ENCODE measurements at places on chromosomes 4 and X.
A peak's percentile ranks its signal among the peaks of the same experiment; 100 is the strongest.

GRCh38 chr4:149120331-149121022 lies 678.3 kb upstream of the NR3C2 start:
- no peak for DNase-seq

GRCh38 chr4:40800064-40800463 lies 50.3 kb downstream of the NSUN7 start:
- no peak for DNase-seq

DNA sequence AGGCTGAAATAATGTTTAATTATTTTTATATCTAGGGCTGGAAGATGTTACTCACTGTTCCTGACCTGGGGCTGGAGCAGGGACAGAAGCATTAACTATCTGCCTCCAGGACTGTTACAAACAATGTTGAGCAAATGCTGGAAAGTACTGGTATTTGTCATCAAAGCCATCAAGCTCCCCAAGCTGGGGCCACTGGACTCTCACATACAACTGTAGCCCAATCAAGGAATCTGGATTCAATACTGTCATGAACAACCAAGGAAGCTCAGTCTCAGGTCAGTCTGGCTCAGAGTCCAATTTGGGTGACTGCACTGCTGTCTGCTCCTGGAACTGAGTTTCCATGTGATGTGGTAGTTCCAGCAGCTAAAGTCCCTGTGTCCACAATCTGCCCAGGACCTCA lies 50.4 kb downstream of the APOO start:
- no peak for DNase-seq

GRCh38 chr4:814312-814850 lies 11.5 kb downstream of the CPLX1 start:
- DNase-seq, result no peak

- no peak for DNase-seq
Measured at GRCh38 chrX:147933815-147934214, 22.1 kb downstream of the FMR1 start.

- no peak for DNase-seq
Measured at GRCh38 chrX:625137-625691, 5.4 kb upstream of the SHOX start.

DNA sequence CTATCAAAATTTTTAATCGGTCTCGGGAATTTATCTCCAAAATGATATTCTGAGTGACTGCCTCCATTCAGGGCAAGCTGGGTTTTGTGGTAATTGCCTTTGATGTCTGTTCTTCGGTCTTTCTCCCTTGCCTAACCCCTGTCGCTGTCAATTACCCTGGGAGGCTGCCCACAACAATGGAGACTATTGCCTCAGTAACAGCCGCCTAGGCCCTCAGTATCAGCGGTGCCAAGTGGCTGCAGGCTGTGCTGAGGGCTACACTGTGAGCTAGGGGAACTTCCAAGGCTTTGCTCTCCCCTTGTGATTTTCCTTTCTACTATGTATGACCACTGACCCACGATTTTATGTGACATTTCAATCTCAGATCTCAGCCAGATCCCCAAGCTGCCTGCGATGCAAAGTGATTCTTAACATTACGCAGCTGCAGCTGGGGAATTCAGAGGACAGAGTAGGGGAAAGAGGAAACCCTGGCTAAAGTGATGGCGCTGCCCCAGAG lies 36.3 kb upstream of the REST start:
- DNase-seq, result no peak

GRCh38 chr4:107721436-107722100 lies 1.5 kb upstream of the PAPSS1 start:
- DNase-seq, result no peak

- DNase-seq, result peak; percentile 32
Measured at GRCh38 chrX:134604701-134605311, 53.5 kb downstream of the PLAC1 start.

DNA sequence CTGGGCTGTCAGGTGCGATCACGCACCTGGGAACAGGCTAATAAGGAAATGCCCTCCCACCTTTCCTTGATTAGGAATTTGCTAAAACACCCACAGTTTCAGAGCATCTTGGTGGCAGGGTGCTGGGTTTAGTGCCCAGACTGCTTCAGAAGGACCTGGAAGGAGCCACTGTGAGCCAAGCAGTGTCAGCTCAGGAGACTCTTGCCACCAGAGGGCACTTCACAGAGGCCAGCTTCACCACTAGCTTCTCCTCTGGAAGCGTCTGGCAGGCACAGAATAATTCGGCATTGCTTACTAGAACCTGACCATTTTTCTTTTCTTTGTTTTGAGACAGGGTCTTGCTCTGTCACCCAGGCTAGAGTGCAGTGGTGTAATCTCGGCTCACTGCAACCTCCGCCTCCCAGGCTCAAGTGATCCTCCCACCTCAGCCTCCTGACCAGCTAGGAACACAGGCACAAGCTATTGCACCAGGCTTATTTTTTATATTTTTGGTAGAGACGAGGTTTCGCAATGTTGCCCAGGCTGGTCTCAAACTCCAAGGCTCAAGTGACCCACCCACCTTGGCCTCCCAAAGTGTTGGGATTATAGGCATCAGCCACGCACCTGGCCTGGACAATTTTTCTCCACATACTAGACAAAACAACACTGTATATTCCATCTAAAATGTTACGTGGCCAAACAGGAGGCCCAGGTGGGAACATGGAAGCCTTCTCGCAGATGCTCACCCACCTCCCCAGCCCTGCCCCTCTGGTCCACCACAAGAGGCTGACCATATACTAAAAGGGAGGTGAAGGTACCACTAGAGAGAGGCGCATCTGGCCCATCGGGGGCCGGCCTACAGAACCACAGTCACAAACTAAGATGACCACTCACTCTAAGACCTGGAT lies 14.1 kb downstream of the NOP14 start:
- DNase-seq, result no peak

DNA sequence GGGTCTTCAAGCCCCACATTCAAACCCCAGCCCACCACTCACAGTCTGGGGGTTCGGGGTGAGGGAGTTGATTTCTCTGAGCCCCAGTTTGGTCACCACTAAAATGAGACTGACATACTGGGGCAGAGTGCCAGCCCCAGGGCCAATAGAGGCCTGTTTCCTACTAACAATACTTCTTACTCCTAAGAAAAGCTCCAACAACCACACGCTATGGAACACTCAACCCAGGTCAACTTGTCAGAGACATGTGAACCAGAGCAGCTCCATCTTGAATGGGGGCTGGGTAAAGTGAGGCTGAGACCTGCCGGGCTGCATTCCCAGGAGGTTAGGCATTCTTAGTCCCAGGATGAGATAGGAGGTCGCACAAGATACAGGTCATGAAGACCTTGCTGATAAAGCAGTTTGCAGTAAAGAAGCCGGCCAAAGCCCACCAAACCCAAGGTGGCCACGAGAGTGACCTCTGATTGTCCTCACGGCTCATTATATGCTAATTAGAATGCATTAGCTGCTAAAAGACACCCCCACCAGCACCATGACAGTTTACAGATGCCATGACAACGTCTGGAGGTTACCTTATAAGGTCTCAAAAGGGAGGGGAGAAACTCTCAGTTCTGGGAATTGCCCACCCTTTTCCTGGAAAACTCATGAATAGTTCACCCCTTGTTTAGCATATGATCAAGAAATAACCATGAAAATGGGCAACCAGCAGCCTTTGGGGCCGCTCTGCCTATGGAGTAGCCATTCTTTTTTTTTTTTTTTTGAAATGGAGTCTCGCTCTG lies 26.6 kb upstream of the HTRA3 start:
- DNase-seq, result no peak

GRCh38 chrX:107025545-107025944 lies 25.5 kb upstream of the MORC4 start:
- no peak for DNase-seq

DNA sequence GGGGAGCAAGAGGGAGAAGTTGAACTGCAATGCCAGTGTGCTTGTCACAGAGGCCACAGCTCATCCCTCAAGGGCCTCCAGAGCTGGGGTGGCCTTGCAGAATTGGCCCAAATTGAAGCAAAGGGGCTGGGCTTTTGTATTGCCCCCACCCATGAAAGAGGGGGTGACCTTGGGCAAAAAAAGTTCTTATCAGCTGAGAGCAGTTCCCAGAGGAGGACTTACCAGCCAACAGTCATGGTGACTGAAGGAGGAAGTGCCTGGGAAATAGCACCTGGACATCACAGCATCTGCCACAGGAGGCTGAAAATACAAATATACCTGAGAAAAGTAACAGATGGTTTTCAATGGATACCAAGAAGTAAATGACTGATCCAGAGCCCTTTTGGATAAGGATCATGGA lies 262.4 kb downstream of the MID1IP1 start:
- no peak for DNase-seq
